Karpas-422 (cell line): ENCODE measurements at places on chromosomes 5 and 9. TPM values are rescaled to one million over a fixed set of nuclear protein-coding genes. Genes with fewer than 3 reads are reported as not detected.

OLFML2A gene
- total RNA-seq, result not detected in 2 replicates

PTGS1 gene
- 0.07 TPM in 1 of 2 replicates, not detected in the other for total RNA-seq

DNA sequence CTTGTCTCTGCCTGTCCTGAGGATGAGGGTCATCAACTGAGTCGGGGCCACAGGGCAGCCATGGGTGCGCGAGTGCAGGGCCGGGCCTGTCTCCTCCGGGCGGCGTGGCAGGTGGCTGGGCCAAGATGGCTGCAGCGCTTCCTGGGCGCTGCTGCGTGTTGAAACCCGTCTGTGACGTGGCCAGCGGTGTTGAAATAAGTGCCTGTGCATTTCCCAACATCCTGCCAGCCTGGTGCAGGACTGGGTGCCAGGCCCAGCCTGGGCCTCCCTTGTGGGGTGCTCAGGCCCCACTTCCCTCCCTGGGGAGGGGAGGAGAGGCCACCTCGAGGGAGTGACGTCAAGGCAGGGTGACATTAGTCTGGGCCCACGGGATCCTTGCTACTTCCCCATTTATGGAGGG, 45.5 kb downstream of the RXRA start:
- no peak for DNase-seq
- no peaks in the 10 kb centered on the region for H3K36me3 ChIP-seq
- H3K4me1 ChIP-seq, result no peaks in the 10 kb centered on the region
- no peak overlapping the region for H3K4me3 ChIP-seq

- no peak for DNase-seq
- no peaks in the 10 kb centered on the region for H3K27me3 ChIP-seq
- no peak overlapping the region for H3K27ac ChIP-seq
- no peak overlapping the region for H3K4me3 ChIP-seq
- no peaks in the 10 kb centered on the region for H3K36me3 ChIP-seq
- peaks cover 8% of the 10 kb centered on the region for H3K4me1 ChIP-seq
Observed at GRCh38 chr9:121859646-121860045, 208.2 kb downstream of the DAB2IP start.

DNA sequence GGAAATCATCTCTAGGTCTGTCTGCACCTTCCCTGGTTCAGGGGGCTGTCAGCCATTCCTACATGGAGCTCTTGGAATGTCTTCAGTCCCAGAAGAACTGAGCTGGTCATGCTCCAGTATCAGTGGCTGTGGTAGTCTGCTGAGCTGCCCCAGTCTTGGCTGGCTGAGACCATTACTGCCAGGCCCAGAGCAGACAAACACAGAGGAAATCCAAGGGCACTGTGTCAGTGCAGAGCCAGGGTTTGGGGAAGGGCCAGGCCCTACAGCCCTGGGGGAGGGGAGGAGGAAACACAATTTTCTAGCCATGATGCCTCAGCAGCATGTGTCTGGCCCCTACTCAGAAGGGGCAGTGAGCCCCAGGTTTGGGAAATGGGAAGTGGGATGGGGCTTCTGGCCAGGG, 58.4 kb downstream of the ARHGEF37 start:
- no peak overlapping the region for H3K4me3 ChIP-seq
- H3K27me3 ChIP-seq, result no peaks in the 10 kb centered on the region
- DNase-seq, result no peak
- H3K4me1 ChIP-seq, result peaks cover 14% of the 10 kb centered on the region
